ENCODE measurements at places on chromosomes 11 and 22.

- peak; percentile 78 for DNase-seq
Observed at GRCh38 chr22:39003165-39003638, 10.9 kb upstream of the APOBEC3C start.

GRCh38 chr11:115049796-115050195 lies 371.5 kb downstream of the NXPE2 start:
- no peak for DNase-seq

- DNase-seq: no peak
Observed at GRCh38 chr11:11899401-11899800, 57.6 kb downstream of the USP47 start.

DNA sequence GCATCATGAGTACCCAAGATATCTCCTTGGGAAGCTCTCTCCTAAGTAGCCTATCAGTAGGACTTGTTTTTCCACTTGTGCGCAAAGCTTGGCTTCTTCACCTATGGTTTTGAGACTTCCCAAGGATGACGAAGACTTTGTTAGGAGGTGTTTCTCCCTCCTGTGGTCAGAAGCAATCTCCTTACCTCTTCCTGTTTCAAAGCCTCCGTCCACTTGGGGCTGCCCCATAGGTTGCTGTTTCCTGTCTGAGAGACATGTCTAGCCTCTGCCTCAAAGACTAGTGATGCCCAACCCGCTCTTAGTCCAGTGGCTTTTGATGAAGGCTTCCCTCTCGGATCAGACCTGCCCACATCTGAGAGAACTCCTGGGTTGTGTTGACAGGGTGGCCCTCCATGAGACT lies 92.9 kb downstream of the TRAF6 start:
- no peak for DNase-seq

GRCh38 chr11:134652586-134653255 lies 240.7 kb upstream of the B3GAT1 start:
- DNase-seq: no peak

DNA sequence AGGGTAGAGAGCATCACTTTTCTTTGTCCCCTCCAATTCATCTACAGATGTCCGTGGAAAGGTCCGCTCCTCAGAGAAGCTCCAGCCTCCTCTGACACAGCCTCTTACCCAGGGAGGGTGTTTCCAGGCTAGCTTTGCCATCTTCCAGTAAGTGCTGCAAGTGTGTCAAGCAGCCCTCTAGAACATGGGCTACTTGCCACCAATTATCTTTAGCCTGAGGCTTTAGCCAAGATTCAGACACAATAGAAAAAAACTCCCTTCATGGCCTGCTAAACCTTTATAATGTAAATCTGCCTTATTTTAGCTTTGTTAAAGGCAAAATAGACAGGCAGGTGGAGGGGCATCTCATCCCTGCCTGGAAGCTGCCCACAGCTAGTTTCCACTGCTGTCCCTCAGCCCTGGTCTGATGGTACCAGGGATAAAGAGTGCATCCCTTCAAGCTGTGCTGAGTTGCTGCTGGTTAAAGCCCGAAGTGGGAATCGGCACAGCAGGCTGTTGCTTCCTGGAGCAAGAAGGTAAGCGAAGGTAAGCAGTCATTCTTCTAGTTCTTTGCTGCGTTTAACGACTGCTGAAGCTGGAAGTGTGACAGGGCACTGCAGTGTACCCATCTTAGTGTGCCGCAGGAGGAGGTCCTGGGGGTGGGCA lies 190.1 kb upstream of the E2F8 start:
- DNase-seq: no peak

Measured in activated naive CD8-positive, alpha-beta T cell treated with anti-CD3 and anti-CD28 coated beads, Interleukin-2, amount 50 U/mL, for 24 hours (primary cell).